ENCODE measurements at places on chromosomes 16 and 17.

- DNase-seq: no peak
Measured at GRCh38 chr16:1211451-1212268, 13.4 kb downstream of the TPSG1 start.

GRCh38 chr16:27334192-27334764 is 20.5 kb downstream of the IL4R start:
- DNase-seq: no peak

- DNase-seq: no peak
Measured at GRCh38 chr16:3321816-3322215, 16.5 kb downstream of the ZNF75A start.

- no peak for DNase-seq
Measured at GRCh38 chr17:58184986-58185761, 7.4 kb upstream of the EPX start.

DNA sequence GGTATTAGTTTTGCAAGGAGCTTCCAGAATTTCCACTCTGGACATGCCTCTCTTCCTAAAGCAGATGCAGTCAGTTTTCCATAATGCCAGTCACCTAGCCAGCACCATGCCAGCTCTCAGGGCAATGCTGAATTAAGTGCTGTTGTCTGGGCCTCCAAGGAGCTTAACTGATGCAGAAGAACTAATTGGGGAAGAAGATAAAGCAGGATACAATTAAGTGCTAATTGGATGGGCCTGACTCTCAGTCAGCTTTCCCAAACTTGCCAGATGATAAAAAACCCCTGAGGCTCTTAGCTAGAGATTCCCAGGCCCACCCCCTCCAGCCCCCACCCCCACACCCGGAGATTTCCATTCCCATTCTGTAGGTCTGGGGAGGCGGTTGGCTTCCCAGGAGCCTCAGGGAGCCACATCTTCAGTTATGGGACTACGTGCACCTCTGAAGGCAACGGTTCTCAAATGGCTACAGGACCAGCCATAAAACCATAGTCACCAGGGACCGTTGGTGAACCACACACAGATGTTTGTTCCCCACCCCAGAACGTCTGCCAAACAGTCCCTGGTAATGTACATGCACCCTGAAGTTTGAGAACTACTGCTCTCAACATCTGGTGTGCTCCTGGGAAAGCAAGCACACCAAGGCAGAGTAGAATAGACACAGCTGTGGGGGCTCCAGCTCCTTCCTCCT is 499.1 kb upstream of the CDH5 start:
- DNase-seq: no peak

DNA sequence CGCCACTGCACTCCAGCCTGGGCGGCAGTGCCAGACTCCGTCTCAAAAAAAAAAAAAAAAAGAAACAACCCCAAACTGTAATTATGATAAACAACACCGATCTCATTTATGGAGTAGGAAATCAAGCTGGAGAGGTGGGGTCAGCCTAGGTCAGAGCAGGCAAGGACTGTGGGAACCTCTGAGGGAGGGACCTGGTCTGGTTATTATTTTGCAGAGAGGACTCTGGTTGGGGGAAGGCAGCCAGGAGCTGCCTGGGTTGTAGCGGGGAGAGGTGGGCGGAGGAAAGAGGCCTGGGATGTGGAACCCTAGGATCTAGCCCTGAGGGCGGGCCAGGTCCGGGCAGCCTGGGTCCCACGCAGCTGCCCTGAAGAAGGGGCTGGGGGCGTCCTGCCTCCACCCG is 10.9 kb upstream of the HS3ST6 start:
- DNase-seq: peak; percentile 17
